ENCODE measurements at places on chromosomes 12 and 14.

DNA sequence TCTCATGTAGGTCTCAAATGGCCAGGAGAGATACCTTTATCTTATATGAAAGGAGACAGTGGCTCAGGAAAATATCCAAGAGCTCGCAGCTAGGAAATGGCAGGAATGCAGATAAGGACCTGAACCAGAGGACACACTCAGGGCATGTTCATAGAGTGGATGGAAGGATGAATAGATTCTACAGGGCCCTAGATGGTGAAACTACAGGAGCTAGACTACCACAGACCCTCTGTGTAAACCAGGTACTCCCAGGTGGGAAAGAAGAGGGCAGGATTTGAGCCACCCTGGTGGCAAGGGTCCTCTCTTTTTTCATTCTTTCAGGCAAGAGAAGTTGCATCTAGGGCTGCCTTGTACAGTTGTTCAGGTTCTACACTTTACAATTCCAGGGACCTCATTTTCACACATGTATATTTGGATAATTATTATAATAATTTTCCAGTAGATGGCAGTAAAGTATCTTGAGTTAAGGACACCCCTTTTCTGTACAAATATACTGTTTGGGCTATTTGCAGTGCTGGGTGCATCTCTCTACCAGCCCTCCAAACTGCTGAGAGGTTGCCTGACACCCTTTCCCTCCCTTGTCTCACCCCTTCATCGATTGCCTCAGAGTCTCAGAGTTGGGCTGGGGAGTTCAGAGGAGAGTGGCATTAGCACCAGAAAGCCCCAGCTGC lies 10.5 kb upstream of the ZDHHC22 start:
- DNase-seq, result no peak

- DNase-seq, result peak; percentile 84
These were observed 804 bp downstream of the GAPDH start for GRCh38 chr12:6534945-6535696.

- DNase-seq, result no peak
These were observed 8.5 kb downstream of the SLC38A1 start for GRCh38 chr12:46260124-46260912.

DNA sequence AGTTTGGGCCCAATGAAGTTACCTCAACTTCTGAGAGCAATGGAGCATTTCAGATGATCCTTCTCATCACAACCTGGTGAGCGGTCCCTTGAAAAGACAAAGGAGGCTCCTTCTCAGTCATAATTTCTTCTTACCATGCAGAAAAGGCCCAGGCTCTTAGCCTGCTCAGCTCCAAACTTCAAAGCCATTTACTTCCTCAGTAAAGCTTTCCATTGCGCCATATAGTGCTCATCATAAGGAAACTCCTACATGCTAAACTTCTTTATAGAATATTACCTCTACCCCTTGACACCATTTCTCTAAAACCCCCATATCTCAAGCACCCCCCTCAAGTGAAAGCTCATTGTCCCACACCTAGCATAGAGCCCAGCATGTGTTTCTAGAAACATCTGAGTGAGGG lies 127.1 kb downstream of the GTF2A1 start:
- DNase-seq, result no peak

GRCh38 chr12:54708826-54709225 lies 60.7 kb upstream of the DCD start:
- no peak for DNase-seq

DNA sequence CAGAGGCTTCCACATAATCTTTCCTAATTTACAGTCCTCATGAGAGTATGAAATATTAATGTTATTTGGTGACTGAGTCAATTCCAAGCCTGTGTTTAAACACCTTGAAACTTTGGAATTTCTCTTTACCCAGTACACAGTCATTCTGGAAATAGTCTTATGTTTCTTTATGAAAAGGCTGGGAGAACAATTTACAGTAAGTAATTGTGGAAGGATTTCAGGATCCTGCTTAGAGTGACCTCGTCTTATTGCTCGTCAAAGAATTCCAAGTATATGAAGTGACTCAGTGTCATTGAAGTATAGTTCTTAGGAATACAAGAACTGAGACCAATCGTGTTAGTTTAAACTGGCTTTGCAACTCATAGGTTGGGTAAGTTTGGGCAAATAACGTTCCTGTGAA lies 634.2 kb downstream of the SLC16A7 start:
- no peak for DNase-seq

Data from stimulated activated CD8-positive, alpha-beta memory T cell treated with anti-CD3 and anti-CD28 coated beads, Interleukin-4, amount 100 ng/mL, for 48 hours (primary cell).